ENCODE measurements at places on chromosomes 12 and 14. TPM values are rescaled to one million over a fixed set of nuclear protein-coding genes. Genes with fewer than 3 reads are reported as not detected.

Gene AMHR2
- polyA plus RNA-seq, result not detected

Gene SCNN1A
- polyA plus RNA-seq, result 13.2 TPM

Gene ATP23
- polyA plus RNA-seq, result 12.2 TPM

Gene RAPGEF3
- 5.7 TPM for polyA plus RNA-seq

Gene B4GALNT3
- polyA plus RNA-seq, result 8.4 TPM

Gene MIP
- polyA plus RNA-seq, result not detected
